ENCODE measurements at places on chromosomes 2 and 18.

- DNase-seq: no peak
Observed at GRCh38 chr2:173914055-173914927, 50.9 kb downstream of the SP3 start.

DNA sequence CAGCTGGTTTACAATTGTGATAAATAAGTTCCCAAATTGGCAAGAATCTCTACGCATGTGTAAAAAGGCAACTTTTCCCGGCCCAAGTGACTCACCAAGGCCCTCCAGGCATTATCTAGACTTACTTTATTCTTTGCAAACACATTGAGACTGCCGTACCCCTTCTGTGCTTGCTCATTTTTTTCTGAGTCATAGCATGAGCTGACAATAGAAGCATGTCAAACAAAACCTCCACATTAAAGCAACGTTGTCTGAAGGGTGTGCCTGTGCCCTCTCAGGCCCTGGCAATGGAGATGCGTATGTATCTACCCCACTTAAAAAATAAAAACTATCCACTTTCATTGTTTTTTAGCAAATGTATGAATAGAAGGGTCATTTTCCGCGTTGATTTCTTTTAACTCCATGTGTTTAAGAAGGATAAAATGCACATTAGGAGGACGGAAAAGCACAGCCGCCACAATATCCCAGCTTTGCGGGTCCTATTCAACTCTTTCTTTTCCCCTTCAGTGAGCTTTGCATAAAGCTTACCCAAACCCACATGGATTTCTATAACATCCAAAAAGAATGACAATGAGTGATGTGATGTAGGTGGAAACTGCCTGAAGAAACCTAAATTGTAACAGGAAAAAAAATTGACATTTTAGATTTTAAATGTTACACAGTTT lies 298.2 kb downstream of the CDCA7 start:
- no peak for DNase-seq

- DNase-seq: no peak
Observed at GRCh38 chr2:129793431-129793902, 186.0 kb upstream of the RAB6C start.

DNA sequence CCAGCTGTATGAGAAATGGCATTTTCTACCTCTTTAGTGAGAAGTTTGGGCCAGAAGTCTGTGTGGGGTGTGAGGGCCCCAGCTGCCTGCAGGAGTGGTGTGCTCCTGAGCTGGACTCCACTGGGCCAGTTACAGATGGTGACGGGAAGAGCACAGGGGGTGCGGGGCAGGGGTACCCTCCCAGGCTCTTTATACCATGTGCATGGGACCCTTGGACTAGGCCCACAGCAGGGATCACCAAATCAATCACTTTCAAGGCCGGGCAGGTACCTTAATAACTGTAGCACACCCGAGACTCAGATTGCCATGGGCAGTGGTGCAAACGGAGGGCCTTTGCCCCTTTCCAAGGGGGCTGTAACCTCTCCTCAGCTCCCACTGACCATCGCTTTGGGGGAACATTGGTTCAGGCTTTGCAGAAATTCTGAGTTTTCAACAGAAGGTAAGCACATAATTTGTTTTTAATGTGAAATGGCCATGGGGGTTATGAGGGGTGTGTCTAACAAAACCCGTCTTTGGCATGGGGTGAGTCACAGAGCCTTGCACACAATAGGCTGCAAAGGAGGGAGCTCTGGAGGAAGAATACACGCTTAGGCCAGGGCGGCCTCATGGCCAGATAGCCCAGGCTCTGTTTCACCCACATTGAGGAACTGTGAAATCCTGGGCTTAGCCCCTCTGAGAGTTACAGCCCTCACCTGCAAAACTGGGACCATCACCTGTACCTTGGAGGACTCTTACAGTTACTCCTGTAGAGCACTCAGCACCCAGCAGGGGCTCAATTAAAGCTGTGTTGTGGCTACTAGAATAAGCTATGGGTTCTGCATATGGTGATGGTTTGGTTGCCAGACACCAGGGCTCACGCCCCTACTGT lies 141.0 kb upstream of the BCL2L11 start:
- no peak for DNase-seq

DNA sequence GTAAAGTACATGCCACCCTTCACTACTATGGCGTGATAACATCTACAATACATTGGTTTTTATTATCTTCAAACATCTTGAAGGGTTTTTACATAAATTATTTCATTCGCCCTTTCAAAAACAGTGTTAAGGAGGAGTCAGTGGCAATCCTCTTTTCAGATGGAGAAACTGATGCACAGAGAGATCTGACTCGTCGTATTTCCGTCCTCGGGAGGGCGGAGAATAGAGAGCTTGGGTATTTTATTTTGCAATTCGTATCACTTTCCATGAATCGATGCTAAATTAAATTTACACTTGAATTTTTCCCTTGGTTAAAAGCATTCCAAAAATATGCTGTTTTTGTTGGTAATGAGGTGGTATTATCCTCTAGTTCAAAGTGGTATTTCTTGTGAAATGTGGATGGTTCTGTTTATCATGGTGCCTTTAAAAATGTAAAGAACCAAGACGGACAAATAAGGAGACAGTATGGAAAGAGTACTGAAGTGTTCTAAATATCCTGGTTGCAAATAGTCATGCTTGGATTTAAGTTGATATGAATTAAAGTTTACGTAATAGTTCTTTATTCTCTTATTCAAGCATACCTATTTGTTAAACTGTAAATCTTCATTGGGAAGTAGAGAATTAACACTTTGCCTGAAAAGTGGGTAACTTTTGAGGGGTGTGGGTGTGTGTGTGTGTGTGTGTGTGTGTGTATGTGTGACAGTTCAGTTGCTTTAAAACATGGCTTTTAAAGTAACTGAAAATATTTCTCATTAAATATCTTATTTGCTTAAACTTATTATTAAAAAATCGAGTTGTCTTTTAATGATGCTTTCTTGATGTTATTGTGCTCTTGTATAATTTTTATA lies 5.6 kb downstream of the PHLPP1 start:
- no peak for DNase-seq

DNA sequence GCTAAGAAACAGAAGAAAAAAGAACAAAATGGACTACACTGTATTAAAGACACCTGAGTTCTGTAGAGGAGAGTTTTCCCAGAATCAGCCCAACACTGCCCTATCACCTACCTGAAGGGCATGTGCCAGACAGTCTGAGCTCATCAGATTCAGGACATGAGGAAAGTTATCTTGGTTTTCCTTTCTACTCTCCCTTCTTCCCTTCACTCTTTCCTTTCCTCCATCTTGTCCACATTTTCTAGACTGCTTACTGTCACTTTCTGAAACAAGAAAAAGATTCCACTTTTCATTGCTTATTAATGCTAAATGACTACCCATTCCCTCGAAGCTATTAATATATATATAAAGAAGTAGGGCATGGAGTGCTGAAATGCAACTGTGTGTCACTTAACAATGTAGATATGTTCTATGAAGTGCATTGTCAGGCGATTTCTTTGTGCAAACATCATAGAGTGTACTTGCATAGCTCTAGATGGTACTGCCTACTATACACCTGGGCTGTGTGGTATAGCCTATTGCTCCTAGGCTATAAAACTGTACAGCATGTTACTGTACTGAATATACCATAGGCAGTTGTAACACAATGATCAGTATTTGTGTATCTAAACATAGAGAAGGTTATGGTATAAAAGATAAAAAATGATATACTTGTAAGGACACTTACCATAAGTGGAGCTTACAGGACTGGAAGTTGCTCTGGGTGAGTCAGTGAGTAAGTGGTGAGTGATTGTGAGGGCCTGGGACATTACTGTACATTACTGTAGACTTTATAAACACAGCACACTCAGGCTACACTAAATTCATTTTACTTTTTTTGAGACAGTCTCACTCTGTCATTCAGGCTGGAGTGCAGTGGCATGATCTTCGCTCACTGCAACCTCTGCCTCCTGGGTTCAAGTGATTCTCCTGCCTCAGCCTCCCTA lies 145.5 kb upstream of the ITGA6 start:
- no peak for DNase-seq
